ENCODE measurements at places on chromosomes 6 and 20.

DNA sequence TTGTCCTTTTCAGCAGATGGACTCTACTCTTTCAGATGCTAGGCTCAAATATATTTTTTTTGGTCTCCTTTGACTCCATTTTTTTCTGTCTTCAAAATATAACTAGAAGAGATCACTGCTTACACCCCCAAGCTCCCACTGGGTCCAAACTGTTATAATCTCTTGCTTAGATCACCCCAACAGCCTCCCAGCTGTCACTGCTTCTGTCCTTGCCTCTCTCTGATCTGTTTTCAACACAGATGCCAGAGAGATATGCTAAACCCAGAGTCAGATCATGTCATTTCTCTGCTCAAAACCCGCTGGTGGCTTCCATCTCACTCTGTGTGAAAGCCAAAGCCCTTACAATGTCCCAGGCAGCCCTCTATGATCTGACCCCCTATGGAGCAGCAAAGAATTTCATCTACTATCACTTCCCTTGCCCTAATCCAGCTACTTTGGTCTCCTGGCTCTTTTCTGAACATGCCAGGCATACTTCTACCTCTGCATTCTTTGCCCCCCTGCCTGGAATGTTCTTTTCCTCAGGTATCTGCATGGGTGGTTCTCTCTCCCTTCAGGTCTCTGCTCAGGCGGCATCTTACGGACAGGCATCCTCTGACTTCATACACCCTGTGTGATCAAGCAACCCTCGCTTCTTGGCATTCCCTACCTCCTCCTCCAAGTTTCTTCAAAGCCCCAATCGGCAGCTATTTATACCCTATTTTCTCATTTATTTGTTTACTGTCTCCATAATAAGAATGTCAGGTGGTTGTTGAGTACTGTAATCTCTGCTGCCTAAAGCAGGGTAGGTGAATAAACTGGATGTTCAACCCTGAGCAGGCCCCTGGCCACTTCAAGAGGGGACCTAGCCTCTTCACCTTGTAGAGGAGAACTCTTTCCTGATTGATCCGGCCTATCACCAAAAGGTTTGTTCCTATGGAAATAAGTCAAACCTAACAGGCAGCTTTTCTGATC, 43.6 kb upstream of the SLC4A11 start:
- no peak for DNase-seq

DNA sequence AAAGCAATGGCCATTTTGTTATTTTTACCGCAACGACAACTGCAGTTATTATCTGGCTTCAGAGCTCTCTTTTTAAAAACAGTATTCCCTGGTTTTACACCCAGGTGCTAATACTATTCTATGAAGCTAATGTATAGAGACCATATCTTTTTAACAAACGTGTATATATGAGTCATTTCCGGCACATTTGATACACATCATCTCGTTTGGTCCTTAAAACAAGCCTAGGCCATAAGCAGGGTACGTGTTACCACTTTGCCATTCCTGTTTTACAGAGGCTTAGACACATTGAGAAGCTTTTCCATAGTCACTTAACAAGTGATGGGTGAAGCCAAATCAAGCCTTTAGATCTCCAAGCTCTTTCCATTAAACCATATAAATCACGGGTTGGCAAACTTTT, 5.5 kb downstream of the TRAF3IP2 start:
- DNase-seq = no peak

- DNase-seq = no peak
Measured at GRCh38 chr6:113644861-113645575, 212.1 kb upstream of the MARCKS start.

GRCh38 chr6:83597511-83597910, 85.2 kb downstream of the PRSS35 start:
- DNase-seq = no peak

- no peak for DNase-seq
Measured at GRCh38 chr6:135600931-135601330, 103.4 kb upstream of the AHI1 start.

GRCh38 chr6:8588176-8588575, 152.8 kb upstream of the SLC35B3 start:
- DNase-seq = no peak

GRCh38 chr6:16494793-16495192, 256.4 kb downstream of the GMPR start:
- DNase-seq = no peak

DNA sequence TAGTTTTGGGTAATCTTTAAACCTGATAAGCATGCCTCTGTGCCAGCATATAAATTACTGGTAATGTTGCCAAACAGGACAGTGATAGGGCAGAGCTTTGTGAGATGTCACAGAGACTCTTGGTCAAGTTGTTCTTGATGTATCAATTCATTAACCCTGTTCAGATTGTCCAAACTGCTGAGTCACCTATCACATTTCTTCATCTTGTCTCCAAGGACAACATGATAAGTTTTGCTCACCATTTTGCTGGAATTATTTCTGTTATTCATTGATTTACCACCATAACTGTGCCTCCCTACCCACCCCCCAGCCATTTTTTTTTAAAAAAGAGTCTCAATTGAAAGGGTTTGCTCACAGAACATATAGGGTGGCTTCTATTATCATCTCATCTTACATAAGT, 19.5 kb upstream of the GMNN start:
- no peak for DNase-seq

DNA sequence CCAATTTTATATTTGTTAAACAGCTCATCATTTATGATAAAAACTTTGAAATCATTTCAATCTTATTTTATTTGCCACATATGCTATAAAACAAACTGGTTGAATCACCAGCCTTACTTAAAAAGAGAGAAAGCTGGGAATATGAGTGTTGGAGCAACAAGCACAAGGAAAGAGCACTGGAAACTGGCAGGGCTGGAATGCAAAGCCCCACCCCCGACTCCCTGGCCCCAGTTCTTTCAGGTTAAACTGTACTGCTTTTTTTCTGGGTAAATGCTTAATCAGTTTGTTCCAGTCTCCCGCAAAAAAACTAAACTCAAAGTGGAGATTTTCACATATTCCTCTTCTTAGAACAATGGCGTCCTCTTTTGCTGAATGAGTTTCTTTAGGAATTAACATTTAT, 433.8 kb upstream of the NOX3 start:
- DNase-seq = no peak

- DNase-seq = no peak
Measured at GRCh38 chr20:43936104-43936770, 21.6 kb downstream of the TOX2 start.

DNA sequence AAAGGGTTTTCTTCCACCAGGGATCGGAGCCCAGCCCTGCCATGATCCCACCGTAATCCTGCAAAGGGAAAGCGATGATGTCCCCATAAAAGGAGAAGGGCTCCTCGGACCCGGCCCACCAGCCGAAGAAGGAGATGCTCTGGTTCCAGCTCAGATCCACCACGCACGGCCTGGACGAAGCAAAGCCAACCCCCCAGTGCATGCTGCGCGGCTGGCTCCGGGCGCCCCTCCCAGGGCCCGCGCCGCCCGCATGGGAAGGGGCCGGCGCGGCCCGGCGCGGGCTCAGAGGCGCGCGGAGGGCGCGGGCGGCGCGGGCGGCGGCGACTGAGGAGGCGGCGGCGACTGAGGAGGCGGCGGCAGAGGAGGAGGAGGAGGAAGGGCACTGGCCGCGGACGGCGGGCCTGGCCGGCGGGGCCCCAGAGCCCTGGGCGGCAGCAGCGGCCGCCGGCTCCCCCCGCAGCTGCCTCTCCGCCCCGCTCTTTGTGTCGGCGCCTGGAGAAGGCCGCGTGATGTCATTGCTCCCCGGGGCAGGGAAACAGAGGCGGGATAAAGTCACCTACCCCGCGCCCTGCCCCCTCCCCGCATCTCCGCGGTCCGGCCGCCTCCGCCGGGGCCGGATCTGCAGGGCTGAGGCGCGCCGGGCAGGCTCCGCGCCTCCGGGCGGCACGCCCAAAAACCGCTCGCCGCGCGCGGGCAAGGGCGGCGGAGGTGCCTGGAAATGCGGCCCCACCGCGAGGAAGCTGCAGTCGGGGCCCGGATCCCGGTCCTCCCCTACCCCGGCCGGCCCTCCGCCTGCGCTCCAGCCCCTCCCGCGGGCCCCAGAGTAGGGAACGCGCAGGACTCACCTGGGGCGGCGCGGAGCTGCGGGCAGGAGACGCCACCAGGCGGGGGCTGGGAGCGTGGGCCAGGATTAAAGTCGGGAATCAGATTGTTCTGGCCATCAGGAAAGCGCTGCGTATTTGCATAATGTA, at the start of gene FAXC:
Gene FAXC, minus strand, starts transcription at position 504 of the 971 bp plus-strand sequence. Its CDS starts 302 bp downstream, at position 202.
- DNase-seq = no peak

DNA sequence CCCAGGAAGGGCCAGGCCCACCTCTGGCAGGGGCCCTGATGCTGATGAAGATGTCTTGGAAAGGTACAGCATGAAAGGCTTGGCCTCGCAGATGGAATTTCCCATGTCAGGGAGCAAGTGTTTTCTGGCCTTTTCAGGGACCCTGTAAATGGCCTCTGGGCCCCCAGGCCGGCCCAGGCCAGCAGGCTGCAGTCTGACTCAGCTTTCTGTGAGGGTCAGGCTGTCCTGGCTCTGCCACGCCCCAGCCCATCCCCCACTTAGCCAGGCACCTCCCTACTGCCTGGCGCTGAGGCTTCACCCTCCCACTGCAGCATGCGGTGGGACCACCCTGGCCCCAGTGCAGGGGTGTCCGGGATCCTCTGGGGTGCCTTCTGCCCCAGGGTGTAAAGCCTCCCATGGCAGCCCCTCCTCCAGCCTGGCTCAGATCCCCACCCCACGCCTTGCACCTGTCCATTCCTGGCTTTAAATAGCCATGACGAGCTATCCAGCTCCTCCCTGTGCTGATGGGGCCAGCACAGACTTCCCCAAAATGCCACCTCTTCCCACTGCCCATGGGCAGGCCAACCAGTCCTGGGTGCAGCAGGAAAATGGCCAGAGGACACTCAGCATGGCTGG, 35.6 kb upstream of the GATA5 start:
- no peak for DNase-seq

DNA sequence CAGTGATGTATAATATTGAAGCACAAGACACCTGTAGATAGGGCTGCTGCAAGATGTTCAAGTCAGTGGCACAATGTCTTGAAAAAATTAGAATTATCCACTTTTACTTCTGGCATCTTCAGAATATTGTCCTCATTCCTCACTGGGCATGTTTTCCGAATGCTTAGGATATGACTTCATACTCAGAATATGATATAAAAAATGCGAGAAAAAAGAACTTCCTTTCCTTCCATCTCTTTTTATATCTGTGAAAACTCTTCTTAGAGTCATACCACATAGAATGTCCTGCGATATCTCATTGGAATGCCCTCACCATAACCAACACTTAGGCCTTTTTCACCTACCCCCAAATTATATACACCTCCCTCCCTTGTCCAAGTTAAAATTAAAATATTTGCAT, 4.6 kb downstream of the MAS1L start:
- DNase-seq = no peak

DNA sequence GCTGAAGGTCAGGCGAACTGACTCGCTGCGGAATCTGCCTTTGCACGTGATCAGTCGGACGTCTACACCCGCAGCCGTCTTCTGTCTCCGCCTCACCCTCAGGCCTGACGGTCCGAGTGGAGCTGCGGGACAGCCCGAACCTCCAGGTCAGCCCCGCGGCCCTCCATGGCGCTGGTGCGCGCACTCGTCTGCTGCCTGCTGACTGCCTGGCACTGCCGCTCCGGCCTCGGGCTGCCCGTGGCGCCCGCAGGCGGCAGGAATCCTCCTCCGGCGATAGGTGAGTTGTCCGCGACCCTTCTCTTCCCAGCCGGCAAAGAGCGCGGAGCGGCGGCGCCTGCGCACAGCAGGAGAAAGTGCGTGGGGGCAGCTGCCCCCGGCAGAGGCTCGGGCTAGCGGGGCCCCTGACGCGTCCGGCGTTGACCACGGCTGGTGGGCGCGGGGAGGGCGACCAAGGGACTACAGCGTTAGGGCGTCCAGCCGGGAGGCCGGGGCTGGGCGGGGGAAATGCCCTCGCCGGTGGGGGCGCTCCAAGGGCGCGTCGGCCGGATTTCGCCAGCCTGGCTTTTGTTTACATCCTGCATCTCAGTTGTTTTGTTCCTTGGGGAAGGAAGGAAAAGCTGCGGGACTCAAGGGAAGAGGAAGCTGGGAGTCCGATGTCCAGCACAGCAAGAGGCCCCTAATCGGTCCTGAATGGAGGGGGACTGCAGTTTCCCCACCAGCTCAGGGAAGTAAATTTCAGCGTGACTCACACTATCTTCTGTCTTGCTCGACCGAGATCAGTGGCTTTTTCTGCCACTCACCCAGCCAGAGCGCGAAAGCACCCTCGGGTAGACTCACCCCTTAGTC, at the start of gene SMPDL3A:
Gene SMPDL3A, plus strand, starts transcription at position 77 of the 846 bp plus-strand sequence. Its CDS starts 89 bp downstream, at position 166.
- DNase-seq = no peak

DNA sequence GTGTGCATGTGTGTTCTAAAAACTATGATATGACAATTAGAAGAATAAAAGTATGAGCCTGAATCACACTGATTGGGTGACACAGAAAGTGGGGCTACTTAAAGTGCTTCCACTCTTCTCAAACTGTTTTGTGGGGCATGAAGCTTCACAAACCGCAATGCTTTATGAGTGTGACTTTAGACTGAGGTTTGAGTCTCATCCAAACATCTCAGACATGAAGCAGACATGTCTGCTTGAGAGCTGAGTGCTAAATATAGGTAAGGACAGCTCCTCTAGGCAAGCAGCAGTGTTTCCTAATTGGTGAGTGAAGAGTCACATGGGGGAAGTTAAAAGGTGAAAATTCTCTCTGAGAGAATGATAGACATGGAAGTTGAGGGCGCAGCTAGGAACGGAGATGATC, 726.9 kb upstream of the CITED2 start:
- no peak for DNase-seq

DNA sequence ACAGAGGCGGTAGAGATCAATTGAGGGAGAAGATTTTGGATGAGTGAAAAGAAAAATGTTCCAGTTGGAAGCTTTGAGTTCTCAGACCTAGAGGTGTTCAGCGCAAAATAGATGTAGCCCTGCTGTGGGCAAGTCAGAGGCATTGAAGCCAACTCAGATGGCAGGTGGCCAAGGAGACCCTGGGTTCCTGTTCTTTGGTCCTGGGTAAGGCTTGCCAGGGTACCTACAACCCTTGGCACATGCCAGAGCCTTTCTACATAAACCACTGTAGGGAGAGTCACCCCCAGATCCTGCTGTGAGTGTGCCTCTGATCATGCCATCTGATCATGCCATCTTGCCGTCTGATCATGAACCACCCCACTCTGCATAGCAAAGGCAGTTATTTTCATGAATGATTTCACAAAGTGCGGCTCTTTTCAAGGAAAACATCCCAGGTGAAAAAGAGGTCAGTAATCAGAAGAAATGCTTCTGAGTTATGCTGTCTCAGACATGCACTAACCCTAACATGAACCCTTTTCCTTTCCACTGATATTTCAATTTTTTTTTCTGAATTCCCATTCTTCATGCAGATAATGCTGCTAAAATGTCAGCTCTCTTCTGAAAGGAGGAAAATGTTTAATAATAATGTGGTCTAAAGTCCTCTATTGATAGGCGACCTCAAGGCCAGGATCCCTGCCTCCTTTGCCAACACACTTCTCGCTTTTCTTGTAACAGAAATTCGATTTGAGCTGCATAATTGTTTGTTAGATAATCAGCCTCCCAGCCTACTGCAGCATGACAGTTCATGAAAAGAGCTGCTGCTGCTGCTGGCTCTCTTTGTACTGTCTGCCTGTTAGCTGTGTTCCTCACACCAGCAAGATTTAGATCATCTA, 153.6 kb downstream of the MTHFD1L start:
- DNase-seq = no peak

- DNase-seq = no peak
Measured at GRCh38 chr6:148509119-148509799, 166.6 kb downstream of the SASH1 start.
